Breast epithelium (tissue), 4 donors: ENCODE measurements at places on chromosomes 3 and 15. TPM values are rescaled to one million over a fixed set of nuclear protein-coding genes. Genes with fewer than 3 reads are reported as not detected.

LEKR1 gene
- 1.6 TPM for total RNA-seq

- H3K27ac ChIP-seq = no peak overlapping the region
- H3K36me3 ChIP-seq = no peaks in the 10 kb centered on the region
- H3K27me3 ChIP-seq = no peaks in the 10 kb centered on the region
- no peak for DNase-seq
- no peaks in the 10 kb centered on the region for H3K4me1 ChIP-seq
Observed at GRCh38 chr3:8903191-8903590, 60.1 kb downstream of the RAD18 start.

DNA sequence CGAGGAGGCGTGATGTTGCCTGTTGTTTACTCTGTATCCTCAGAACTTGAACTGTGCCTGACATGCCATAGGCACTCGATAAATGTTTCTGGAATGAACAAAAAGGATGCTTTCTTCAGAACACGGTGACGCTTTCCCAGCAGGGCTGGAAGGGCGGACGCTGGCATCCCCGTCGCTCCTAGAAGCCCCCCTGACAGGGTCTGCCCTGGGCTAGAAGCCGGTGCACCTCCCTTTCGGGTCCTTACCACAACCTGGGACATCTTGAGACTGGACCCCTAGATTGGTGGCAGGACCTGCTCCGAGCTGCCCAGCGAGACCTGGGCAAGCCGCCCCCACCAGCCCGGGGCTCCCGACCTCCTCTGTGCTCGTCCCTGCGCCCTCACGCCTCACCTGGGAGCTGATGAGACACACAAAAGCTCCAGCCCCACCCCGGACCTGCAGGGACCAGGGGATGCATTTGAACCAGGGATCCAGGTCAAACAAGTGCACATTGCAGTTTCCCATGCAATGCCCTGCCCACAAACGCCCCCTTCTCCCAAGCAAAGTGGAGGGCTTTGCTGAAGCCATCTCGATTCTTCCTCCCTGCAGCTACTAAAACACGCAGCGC lies 131.2 kb upstream of the MEF2A start:
- H3K4me1 ChIP-seq = peaks cover 4% of the 10 kb centered on the region
- no peaks in the 10 kb centered on the region for H3K27me3 ChIP-seq
- no peaks in the 10 kb centered on the region for H3K36me3 ChIP-seq
- peak overlapping the region; percentile 48 for H3K27ac ChIP-seq

NR1I2 gene
- total RNA-seq = 0.29 TPM

GRCh38 chr3:98855806-98856400 lies 45.6 kb downstream of the DCBLD2 start:
- DNase-seq = no peak
- no peaks in the 10 kb centered on the region for H3K27me3 ChIP-seq
- no peak overlapping the region for H3K4me3 ChIP-seq
- no peaks in the 10 kb centered on the region for H3K4me1 ChIP-seq

- H3K4me3 ChIP-seq = no peak overlapping the region
- no peaks in the 10 kb centered on the region for H3K27me3 ChIP-seq
- no peaks in the 10 kb centered on the region for H3K4me1 ChIP-seq
- H3K36me3 ChIP-seq = no peaks in the 10 kb centered on the region
- H3K27ac ChIP-seq = no peak overlapping the region
Observed at GRCh38 chr3:81980596-81981494, 219.4 kb upstream of the GBE1 start.
